KG1 (cell line): ENCODE measurements at places on chromosomes 2 and 18.

GRCh38 chr2:10954416-10954815, 42.7 kb downstream of the KCNF1 start:
- DNase-seq = no peak

GRCh38 chr2:37784759-37785149, 113.3 kb upstream of the CDC42EP3 start:
- DNase-seq = no peak

- no peak for DNase-seq
Observed at GRCh38 chr2:23042216-23042906, 342.6 kb upstream of the KLHL29 start.

- no peak for DNase-seq
Observed at GRCh38 chr2:134574611-134575330, 144.0 kb downstream of the TMEM163 start.

DNA sequence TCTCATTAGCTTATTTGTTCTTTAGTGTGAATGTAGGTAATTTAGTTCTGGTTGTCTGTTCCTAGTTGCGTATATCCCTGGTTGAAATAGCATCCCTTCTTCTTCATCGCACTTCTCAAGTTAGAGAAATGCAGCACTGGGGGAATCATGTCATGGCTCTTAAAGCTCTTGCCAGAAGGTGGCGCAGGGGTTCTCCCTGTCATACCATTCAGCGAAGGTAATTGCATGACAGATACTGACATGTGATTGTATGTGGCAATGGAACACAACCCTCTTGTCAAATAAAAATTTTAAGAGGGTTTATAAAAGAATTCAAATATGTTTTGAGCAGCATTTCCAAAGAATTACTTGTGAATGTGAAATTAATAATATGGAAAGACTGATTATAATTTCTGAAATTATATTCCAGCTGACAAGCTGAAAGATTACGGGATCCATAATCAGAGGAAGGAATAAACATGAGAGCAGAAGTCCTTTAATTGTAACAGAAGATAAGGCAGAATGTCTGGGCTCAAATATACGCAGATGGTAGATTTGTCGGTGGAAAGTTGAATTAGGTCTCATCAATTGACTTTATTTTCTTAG, 411.7 kb downstream of the DSEL start:
- DNase-seq = peak; percentile 6

DNA sequence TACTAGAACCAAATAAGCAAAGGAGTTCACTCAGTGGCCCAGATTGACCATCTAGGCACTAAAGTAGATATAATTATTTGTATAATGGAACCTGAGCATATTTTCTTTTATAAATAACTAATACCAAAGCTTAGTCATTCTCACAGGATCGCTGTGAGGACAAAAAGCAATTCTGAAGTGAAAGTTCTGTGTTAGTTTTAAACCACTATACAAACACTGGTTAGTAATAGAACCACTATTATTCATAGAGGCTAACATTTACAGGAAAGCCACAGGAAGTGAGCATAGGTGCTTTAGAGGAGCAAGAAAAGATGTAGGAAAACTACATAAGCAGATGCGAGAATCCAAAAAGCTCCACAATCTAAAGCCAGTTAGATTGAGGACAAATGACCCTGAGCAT, 364.7 kb downstream of the XIRP2 start:
- DNase-seq = no peak

DNA sequence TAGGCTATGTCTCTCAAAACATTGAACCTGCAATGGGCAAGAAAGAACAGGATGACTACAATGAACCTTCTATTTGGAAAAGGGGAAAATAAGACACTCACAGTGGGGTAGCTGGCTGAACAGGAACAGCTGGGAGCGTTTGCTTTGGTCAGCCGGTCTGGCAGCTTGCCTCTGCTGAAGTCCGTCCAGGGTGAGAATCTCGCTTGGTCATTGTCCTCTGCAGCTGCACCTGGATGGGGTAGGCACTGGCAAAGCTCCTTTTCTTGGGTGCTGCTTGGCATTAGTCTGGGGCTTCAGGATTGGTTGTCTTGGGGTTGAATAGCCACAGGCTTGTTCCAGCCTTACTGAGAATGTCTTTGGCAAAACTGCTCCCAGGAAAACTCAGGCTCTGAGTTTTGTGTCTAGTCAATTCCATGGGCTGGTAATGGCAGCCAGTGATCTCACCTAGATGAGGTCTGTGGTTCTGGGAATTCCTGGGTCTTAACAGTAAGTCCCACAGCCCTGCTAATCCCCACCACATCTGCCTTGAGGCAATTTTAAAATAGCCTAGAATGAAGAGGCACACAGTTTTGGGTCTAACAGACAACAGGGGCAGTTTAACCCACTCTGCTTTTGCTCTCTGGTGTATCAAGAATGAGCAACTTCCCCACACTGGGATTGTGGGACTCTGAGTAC, 13.4 kb downstream of the NEDD4L start:
- DNase-seq = no peak

DNA sequence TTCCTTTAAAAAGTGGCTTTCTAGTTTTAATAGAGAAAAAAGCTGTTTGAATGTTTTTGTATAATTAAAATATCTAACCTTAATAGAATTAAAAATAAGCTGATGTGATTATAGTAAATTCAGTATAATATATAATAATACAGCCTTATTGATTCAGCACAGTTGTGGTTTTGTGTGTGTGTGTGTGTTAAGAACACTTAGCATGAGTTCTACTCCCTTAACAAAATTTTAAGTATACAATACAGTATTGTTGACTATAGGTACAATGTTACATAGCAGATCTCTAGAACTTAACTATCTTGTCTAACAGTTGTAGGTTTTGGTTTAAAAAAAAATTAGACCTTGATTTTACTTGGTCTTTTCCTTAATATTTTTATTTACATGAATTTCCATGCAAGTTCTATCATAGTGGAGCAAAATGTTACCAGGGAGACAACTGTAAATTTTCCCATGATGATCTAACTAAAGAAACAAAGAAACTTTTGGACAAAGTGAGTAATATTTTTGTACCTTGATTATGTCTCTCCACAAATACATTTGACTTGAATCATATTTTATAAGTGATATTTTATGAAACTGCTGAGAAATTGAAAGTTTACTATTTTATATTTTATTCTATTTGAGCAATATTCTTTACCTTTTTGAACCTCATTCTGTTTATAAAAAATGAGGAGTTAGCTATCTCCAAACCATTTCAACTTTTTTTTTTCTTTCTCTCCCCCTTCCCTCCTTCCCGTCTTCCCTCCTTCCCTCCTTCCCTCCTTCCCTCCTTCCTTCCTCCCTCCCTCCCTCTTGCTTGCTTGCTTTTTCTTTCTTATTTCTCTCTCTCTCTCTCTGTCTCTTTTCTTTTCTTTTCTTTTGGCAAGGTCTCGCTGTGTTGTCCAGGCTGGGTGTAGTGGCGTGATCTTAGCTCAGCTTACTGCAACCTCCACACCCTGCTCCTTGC, 46.3 kb downstream of the ZC3H6 start:
- DNase-seq = no peak
